Fibroblast of mammary gland (primary cell): ENCODE measurements at places on chromosomes 7 and 10.

DNA sequence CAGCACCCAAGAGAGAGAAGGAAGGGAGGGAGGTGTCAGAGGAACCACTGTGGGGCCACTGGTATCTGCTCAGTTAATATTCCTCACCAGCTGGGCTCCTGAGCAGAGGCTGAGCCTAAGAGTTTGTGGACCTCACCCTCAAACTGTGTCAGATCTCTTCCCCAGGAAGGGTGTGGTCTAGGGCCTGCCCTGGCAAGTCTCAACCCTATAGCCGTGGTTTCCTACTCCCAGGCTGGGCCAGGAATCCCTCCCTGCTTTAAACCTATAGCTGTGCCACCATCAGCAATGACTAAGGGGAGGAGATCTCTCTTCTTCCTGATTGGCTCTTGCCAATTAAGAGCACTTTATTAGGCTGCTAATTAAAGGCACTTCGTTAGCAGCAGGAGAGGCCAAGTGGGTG is 29.9 kb downstream of the POLL start:
- DNase-seq, result no peak

- no peak for DNase-seq
Measured at GRCh38 chr7:12089951-12090756, 120.9 kb upstream of the TMEM106B start.

GRCh38 chr7:34143402-34143801 is 238.1 kb downstream of the BMPER start:
- peak; percentile 83 for DNase-seq

DNA sequence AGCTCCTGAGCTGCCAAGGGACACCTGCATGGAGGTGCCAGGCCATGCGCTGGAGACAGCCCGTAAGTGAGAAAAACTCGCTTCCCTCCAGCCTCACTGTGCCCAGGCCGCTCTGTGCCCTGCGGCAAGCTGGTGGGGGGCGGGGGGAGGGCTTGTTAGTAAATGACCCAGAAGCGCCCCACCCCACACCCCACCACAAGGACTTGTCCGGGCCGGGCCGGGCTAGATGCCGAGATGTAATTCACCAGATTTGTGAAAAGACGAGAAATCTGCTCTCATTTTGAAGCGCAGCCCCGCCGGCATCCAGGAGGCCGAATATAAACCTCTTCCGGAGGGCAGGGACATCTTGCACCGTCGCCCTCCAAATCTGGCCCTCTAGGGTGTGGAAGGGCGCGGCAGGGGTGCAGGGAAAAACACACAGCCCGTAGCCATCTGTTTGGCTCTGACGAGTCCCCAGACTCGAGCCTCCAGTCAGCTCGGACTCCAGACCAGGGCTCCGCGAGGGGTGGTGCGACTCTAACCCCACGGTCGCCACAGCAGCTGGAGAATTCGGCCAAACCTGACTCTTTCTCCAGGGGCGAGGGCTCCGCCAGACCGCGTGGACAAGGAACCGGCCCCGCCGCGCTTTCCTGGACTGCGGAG is 14.8 kb downstream of the TLX1 start:
- DNase-seq, result no peak

DNA sequence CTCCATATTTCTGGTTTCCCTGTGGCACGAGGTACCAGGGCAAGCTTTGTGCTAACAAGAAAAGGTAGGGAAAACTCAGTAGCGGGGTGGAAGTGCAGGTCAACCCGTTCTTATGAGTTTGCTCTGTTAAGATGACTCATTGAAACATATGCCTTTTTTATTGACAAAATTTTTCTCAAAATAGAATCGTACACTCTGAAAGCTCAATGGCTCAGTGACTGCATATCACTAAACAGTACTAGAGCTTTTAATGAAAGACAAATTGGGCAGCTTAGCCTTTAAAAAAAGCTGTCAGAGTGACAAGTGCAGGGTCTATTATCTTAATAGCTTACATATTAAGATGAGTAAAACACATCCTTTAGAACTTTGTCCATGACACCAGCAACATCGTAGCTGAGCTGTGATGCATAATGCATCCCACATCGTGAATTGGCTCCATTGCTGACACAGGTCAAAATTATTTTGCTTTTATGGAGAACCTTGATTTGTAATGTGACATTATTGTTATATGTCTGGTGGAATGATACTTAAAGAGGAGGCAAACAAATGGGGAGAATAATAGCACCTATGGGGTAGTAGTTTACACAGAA is 264.4 kb downstream of the ETV1 start:
- DNase-seq, result peak; percentile 16

- peak; percentile 27 for DNase-seq
Measured at GRCh38 chr7:38070718-38071117, 107.3 kb upstream of the STARD3NL start.
